ENCODE measurements at places on chromosomes 3 and 15. TPM values are rescaled to one million over a fixed set of nuclear protein-coding genes. Genes with fewer than 3 reads are reported as not detected.

- DNase-seq: peak; percentile 76
These were observed 163.1 kb upstream of the HES1 start for GRCh38 chr3:193972832-193973231.

GRCh38 chr3:64290161-64290560, 64.9 kb upstream of the PRICKLE2 start:
- DNase-seq: no peak

GRCh38 chr15:32099956-32100684, 69.8 kb downstream of the CHRNA7 start:
- DNase-seq: no peak

GRCh38 chr3:45603226-45603625, 8.7 kb downstream of the LIMD1 start:
- no peak for DNase-seq

EFCC1 gene
- not detected for total RNA-seq

DNA sequence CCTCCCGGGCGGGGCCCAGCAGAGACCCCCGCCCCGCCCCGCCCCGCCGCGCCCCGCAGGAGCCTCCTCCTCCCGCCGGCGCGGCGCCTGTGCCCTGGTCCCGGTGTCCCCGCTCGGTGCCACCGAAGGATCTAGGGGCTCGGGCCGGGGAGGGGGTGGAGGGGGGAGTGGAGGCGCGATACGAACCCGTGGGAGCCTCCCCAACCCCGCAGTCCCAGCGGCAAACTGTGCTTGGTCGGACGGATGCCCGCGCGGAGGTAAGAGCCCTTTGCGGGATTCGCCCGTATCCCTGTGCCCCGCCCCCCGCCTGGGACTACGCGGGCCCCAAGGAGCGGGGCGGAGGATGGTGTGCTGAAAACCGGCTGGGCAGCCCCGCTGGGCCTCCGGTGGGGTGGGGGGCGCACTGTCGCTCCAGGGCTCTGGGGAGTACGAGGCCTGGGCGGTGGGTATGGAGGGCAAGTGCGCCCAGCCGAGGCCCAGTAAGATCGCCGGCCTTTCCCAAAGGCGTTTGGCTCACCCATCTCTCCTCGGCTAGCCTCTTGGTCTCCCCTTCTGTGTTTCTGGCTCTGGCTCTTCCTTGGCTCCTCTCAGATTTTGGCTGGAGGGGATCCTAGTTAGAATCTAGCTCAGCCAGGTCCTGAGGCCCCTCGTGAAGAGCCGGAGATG, 65.6 kb upstream of the POLG start:
- no peak for DNase-seq

GRCh38 chr3:156417559-156418132, 137.3 kb downstream of the SSR3 start:
- DNase-seq: no peak

- no peak for DNase-seq
These were observed 75.2 kb upstream of the SLC4A7 start for GRCh38 chr3:27559381-27559780.

DNA sequence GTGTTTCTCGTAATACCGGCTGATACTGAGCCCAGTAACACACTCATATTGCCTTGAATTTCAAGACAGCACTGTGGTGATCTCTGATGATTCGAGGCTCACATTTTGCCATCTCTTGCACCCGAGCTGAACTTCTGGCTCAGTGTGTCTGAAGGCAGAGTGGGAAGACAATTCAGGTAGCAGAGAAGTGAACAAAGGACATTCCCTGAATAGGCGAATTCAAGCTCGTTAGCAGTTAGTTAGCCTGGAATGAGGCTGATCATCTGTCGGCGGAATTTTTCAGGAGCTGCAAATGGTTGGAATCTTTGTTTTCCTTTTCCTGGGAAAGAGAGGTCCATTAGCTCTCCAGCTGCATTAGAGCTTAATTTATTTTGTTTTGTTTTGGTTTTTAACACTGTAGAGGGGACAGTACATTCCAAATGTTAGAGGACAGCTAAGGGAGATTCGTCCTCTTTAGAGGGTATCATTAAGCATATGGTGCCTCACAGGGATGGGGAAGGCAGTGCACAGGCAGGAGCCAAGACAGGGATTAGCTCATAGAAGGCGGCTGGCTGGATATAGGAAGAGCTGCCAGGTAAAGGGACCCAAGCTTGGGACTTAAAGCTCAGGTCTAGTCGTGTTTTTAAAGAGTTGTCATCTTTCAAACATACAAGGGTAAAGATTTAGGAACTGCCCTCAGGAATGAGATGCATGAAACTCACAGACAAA, 119.7 kb upstream of the DLG1 start:
- DNase-seq: no peak

DHX36 gene
- 29.4 TPM for total RNA-seq

GRCh38 chr15:59532770-59533379, 78.7 kb upstream of the GCNT3 start:
- DNase-seq: peak; percentile 37

C15orf62 gene
- total RNA-seq: 0.05 TPM

CDV3 gene
- total RNA-seq: 202 TPM

MAGI1 gene
- total RNA-seq: 2.8 TPM

DNA sequence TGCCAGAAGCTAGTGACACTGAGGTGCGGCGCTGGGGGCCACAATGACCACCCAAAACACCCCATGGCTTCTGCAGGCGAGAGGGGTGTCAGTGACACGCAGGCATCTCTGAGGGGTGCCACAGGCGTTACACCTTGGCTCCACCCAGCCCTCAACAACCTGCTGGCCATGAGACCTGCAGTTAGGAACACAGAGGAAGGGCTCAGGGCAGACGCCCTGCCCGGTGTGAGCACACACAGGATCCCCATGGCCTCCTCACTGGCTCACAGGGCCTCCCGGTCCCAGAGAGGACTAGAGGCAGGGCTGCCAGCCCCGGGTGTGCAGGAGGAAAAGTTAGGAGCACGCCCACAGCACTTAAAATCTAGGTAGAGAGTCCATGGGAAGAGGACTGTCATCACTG, 35.1 kb downstream of the CYFIP1 start:
- DNase-seq: no peak

KBTBD13 gene
- not detected for total RNA-seq

AMIGO3 gene
- total RNA-seq: 5.5 TPM

DNA sequence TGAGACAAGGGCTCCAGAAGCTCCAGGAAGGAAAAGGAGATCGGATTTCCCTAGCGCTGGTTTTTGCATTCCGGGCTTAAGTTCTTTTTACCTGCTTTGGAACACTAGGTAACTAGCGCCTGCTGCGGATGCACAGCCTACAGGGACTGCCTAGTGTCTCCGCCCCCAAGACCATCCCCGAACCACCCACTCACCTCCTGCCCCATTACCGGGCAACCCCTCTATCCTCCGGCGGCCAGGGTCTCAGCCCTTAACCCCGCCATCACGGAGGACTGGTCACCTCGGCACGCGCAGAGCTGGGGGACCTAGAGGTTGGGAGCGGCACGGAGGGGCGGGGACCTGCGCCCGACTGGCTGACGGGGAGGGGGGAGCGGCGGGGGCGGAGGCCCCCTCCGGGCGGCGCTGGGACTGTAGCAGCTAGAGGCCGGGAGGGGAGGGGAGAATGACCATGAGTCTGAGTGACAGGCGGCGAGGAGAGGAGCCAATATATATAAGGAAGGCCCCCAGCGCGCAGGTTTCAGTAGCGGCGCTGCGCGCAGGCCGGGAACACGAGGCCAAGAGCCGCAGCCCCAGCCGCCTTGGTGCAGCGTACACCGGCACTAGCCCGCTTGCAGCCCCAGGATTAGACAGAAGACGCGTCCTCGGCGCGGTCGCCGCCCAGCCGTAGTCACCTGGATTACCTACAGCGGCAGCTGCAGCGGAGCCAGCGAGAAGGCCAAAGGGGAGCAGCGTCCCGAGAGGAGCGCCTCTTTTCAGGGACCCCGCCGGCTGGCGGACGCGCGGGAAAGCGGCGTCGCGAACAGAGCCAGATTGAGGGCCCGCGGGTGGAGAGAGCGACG, at the start of gene DLL4:
TSS of gene DLL4 (plus strand) at position 520 of the 839 bp plus-strand sequence. CDS start 329 bp downstream, outside the sequence.
- peak; percentile 75 for DNase-seq

NR2E3 gene
- total RNA-seq: not detected
